ENCODE measurements at places on chromosomes 13 and 19.

DNA sequence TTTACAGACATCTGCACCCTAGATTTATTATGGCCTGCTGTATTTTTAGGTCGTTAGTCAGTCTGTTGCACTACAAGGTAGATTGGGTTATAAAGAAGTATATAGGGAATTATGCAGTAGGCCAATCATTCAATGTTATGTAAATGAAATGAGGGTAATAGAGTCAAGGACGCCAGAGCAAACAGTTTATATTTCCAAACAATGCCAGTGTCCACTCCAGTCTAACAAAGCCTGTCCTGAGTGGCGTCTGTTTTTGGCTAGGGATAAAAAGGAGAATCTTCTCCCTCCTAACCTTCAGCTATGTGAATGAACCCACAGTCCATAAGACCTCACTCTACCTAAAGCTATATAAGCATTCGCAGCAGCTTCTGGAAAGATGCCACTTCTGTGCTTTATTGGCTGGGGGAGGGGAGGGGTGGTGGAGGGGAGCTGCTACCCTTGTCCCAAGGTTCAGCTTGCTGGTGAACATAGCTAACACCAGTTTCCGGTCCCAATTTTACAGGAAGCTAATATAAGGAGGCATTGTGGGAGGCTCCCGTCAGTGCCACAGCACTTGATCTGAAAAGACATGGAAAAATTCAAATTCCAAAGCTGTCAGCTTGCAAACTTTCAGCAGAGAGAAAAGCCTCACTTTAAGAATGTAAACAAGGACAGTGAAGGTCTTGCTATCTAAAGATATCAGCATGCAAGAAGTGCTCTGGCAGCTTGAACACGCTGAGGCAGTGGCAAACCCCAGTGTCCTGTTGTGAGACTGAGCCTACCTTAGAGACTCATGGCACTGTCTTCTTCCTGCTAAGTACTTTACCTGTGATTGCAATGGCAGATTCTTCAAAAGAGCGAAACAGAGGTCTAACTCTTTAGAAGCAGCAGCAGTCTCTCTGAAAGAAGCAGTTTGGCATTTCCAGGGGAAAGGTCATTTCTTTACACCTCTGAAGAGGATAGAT, 369.9 kb downstream of the PCDH9 start:
- DNase-seq = no peak

GRCh38 chr13:31369213-31369612, 169.4 kb downstream of the B3GLCT start:
- DNase-seq = no peak

- no peak for DNase-seq
Measured at GRCh38 chr13:55563267-55563666, 1577.5 kb upstream of the PRR20A start.

GRCh38 chr13:77896536-77896935, 22.1 kb downstream of the EDNRB start:
- DNase-seq = no peak

DNA sequence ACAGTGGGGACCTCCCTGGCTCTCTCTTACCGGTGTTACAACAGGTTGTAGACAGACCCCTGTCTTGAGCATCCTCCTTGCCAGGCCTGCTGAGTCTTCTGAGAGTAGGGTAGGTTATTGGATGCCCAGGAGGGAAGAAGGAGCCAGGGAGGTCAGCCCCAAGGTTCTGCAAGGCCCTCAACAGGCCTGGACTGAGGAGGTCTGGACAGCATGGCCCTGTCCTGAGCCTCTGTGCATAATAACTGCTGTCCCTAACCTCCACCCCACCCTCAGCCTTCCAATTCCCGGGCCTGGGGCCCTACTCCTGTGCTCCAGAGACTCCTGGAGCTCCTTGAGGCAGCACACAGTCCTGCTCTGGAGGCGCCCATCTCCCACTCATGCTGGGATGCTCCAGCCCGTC, 336 bp downstream of the CD22 start:
- no peak for DNase-seq

- no peak for DNase-seq
Measured at GRCh38 chr19:39524495-39524894, 8.2 kb downstream of the EID2B start.

GRCh38 chr13:97948041-97948440, 5.4 kb upstream of the IPO5 start:
- no peak for DNase-seq

- no peak for DNase-seq
Measured at GRCh38 chr13:59991395-59991794, 172.3 kb downstream of the DIAPH3 start.

- peak; percentile 63 for DNase-seq
Measured at GRCh38 chr19:8491574-8491973, 10.9 kb downstream of the PRAM1 start.

DNA sequence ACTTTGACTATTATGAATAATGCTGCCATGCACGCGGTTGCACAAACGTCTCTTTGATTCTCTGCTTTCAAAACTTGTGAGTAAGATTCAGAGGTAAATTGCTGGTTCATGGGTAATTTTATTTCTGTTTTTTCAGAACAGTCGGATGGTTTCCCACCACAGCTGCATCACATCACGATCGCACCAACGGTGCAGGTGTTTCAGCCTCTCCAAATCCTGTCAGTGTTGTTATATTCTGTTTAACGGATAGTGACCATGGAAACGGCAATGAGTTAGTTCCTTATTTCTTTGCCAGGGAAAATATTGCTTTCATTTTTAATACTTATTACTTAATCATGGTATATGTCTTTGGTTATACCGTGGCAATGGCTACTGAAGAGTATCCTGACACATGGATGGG, 19.1 kb upstream of the ZNF835 start:
- no peak for DNase-seq

DNA sequence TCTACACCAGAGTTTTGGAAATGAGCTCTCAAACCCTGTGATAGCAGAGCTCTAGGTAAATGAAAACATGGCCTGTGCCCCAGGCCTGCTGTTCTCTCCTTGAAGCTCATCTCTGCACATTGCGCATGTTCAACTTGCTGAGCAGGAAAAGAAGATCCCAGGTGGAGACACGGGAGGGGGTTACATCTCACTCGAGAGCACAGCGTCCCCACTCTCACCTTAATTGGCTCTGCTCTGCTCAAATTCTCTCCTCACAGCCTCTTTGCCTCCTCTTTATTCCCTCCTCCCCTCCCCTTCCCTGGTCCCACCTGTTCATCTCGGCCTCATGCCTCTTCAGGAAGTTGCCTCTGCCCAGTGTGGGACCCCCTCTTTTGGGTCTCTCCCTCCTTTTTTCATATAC, 44.7 kb downstream of the RGCC start:
- no peak for DNase-seq

GRCh38 chr19:28332351-28332750, 880.6 kb downstream of the UQCRFS1 start:
- DNase-seq = no peak

DNA sequence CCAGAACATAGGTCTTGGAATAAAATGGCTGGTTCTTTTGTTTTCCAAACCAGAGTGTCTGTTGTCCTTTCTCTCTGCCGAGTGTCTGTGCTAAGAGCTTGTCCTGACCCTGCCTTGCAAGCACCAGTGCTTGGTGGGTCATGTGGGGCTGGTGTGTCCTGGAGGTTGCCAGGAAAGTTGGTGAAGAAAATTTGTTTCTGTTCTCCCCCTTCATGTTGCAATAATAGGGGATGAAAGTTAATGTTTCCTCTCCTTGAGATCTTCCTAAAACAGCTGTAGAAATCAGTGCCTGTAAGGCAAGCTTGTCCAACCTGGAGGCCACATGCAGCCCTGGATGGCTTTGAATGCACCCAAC, 2.7 kb downstream of the HAMP start:
- no peak for DNase-seq

- no peak for DNase-seq
Measured at GRCh38 chr13:75554464-75554863, 4.9 kb downstream of the UCHL3 start.

GRCh38 chr13:42114912-42115311, 66.5 kb downstream of the DGKH start:
- no peak for DNase-seq

- DNase-seq = no peak
Measured at GRCh38 chr19:51295382-51296126, 15.9 kb upstream of the IGLON5 start.

DNA sequence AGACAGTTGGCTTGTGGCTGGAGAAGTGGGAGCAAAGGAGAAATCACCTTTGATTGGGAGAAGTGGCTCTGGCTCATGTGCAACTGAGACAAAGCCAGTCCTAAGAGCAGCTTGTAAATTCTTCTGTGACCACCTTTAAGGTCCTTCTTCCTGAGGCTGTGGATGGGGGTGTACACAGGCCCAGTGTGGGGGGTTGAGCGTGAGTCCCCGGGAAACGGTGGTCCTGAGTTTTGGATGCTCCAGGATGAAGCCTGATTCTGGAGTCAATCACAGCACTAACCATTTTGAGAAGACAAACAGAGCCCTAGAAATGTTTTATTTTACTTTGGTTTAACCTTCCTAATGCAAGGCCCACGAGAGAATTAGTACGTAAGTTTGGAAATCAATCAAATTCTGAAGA, 3.9 kb upstream of the CEBPA start:
- no peak for DNase-seq
